ENCODE measurements at places on chromosomes 2 and 18.

DNA sequence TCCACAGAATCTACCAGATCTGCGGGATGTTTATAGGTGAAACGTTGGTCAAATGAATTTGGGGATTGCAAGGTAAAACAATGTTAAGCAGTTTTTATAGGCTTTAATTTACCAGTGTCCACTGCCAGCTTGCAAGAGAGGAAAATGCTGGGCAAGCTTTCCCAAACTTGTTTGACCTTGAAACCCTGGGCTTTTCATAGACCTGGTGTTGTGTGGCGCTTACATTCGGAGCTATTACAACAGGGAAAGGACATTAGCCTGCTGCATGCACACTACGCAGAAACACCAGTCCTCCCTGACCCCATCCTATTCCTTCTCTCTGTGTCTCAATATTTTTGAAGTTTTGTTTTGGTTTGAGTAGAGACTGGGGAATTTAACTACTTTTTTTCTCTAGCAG lies 59.6 kb upstream of the AGPS start:
- no peak for DNase-seq

- DNase-seq: no peak
Measured at GRCh38 chr2:185507719-185508118, 230.9 kb upstream of the FSIP2 start.

DNA sequence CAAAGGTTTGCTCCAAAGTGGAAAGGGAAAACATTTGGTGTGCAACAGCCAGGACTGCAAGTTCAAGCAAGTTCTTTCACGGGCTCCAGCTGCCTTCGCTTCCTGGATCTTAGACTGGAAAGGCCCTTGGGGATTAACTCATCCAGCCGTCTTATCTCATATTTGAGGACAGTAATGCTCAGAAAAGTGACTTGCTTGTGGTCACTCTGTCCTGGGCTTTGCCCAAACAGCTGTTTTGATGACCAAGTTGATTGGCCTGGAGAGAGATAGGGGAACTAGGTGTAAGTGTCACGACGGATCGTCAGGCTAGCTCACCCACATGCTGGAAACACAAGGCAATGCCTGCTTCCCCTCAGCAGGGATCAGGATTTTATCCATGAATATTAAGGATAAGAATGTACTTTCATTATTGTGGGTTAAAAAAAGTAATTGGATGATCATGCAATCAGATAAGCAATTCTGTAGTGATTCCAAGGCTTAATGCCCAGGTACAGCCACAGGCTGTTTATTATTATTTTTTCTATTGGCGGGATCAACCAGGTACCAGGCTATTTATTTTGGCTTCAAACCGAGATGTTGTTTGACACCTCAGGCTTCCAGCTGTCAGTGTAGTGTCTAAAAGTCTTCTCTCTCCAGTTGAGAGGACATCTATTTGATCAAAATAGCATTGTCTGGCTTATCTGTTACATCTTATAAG lies 162.5 kb upstream of the EPAS1 start:
- no peak for DNase-seq

GRCh38 chr2:58376592-58376991 lies 135.5 kb upstream of the FANCL start:
- no peak for DNase-seq

DNA sequence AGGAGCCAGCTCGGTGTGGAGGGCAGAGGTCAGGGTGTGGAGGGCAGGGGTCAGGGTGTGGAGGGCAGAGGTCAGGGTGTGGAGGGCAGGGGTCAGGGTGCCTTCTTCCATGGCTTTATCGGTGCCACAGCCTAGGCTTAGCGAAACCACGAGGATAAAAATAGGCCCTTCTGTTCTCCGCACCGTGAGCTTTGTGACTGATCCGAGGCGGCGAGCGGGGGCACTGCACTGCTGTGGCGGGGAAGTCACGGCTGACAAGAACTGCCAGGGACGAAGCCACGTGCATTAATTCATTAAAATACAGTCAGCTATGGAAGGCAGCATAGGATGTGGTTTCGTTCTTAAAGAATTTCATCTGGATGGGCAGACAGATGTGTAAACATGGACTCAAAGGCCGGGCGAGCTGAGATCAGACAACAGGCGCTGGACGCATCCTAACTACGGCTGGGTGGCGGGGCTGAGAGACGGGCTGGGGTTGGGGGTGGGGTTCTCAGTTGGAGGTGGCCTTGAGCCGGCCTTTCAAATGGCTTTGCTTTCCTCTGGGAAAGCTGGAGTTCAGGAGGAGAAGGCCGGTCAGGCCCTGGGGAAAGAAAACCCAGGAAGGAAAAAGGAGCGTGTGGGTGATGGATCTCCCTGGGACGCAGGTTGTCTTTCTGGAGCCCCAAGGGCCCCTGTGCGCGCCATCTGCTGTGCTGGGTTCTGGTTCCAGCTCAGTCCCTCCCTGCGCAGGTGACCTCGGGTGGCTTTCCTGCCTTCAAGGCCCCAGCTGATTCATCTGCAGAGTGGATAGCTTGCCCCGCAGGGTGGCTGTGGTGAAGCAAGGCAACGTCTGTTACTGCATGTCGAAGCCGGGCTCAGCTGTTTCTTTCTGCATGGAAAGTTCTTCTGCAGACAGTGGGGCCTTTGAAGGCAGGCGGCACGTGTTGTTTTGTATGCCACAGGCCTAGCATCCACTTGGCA lies 958 bp upstream of the ALLC start:
- no peak for DNase-seq

DNA sequence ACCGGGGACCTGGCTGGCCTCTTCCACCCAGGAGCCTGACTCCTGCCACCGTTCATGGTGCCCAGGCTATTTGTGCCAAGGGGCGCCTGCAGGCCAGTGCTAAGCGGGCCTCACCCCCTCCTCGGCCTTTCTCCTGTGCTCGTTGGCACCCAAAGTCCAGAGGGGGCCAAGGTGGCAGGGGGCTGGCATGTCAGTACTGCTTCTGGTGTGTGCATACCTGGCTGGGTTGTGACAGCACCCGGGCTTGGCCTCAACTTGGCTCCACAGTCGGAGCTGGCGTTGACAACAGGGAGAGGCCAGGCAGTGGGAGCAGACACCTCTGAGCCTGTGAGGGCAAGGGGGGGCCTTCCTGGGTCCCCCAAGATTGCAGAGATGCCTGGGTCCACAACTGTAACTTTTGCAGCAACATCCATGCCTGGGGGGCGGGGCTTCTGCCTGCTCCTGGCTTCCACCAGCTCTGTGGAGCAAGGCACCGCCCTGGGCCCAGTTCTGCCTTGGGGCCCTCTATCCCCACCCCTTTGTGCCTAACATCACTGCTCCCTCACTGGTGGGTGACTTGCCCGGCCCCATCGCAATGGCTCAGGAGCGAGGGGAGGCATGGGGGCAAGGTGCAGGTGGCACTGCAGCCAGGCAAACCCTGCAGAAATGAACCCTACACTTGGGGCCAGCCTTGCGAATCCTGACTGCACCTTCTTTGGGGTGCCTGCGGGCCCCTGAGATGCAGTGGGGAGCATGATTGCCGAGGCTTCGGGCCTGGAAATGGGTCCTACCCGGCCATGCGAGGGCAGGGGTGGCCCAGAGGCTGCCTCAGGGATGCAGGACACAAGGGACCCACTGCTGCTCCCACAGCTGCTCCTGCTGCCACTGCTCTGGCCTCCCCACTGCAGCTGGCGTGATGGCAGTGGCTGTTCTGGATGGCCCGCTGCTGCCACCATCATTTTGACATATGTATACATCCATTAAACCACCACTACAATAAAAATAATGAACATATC lies 35.9 kb downstream of the PTPN4 start:
- no peak for DNase-seq

DNA sequence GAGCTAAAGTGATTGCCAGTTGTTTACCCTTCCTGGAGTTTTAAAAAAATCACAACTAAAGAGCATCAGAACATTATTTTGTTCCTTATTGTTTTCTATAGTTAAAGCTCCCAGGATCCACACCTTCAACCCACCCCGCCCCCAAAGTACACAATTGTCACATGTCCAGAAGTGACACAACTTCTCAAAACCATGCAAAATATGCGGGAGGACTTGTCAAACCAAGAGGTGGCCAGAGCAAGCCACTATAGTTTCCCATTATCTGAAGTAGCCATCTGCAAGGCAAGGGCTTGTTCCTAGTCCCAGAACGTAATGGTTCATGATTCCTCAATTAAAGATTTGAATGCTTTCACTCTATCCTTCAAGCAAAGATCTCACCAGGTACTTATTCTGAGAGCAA lies 9.9 kb upstream of the INO80C start:
- no peak for DNase-seq
